Effector memory CD4-positive, alpha-beta T cell (primary cell): ENCODE measurements at places on chromosomes 6 and 20.

- H3K36me3 ChIP-seq, result no peaks in the 10 kb centered on the region
- DNase-seq, result no peak
- no peak overlapping the region for H3K4me3 ChIP-seq
- no peak overlapping the region for H3K27ac ChIP-seq
- peaks cover 11% of the 10 kb centered on the region for H3K4me1 ChIP-seq
Observed at GRCh38 chr20:23125159-23125558, 39.0 kb upstream of the CD93 start.

GRCh38 chr6:152267967-152268845 is 369.0 kb downstream of the SYNE1 start:
- H3K27me3 ChIP-seq, result no peaks in the 10 kb centered on the region
- H3K27ac ChIP-seq, result no peak overlapping the region
- H3K4me3 ChIP-seq, result no peak overlapping the region
- H3K4me1 ChIP-seq, result no peaks in the 10 kb centered on the region

DNA sequence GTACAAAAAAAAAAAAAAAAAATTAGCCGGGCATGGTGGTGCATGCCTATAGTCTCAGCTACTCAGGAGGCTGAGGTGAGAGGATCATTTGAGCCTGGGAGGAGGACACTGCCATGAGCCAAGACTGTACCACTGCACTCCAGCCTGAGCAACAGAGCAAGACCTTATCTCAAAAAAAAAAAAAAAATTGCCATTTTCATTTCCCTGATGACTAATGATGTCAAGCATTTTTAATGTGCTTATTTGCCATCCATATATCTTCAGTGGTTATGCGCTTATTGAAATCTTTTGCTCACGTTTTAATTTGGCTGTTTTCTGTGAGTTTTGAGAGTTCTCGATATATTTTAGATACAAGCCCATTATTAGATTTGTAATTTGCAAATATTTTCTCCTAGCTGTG is 46.7 kb downstream of the PFDN4 start:
- H3K4me1 ChIP-seq, result no peaks in the 10 kb centered on the region
- no peak for DNase-seq
- H3K27ac ChIP-seq, result no peak overlapping the region
- H3K27me3 ChIP-seq, result no peaks in the 10 kb centered on the region
- no peaks in the 10 kb centered on the region for H3K36me3 ChIP-seq

GRCh38 chr20:40562031-40562430 is 127.0 kb downstream of the MAFB start:
- H3K36me3 ChIP-seq, result no peaks in the 10 kb centered on the region
- no peaks in the 10 kb centered on the region for H3K4me1 ChIP-seq
- no peak overlapping the region for H3K27ac ChIP-seq
- no peak for DNase-seq

- H3K36me3 ChIP-seq, result no peaks in the 10 kb centered on the region
- no peaks in the 10 kb centered on the region for H3K27me3 ChIP-seq
- H3K27ac ChIP-seq, result no peak overlapping the region
- H3K4me1 ChIP-seq, result no peaks in the 10 kb centered on the region
Observed at GRCh38 chr20:1562622-1563021, 5.1 kb upstream of the SIRPD start.

DNA sequence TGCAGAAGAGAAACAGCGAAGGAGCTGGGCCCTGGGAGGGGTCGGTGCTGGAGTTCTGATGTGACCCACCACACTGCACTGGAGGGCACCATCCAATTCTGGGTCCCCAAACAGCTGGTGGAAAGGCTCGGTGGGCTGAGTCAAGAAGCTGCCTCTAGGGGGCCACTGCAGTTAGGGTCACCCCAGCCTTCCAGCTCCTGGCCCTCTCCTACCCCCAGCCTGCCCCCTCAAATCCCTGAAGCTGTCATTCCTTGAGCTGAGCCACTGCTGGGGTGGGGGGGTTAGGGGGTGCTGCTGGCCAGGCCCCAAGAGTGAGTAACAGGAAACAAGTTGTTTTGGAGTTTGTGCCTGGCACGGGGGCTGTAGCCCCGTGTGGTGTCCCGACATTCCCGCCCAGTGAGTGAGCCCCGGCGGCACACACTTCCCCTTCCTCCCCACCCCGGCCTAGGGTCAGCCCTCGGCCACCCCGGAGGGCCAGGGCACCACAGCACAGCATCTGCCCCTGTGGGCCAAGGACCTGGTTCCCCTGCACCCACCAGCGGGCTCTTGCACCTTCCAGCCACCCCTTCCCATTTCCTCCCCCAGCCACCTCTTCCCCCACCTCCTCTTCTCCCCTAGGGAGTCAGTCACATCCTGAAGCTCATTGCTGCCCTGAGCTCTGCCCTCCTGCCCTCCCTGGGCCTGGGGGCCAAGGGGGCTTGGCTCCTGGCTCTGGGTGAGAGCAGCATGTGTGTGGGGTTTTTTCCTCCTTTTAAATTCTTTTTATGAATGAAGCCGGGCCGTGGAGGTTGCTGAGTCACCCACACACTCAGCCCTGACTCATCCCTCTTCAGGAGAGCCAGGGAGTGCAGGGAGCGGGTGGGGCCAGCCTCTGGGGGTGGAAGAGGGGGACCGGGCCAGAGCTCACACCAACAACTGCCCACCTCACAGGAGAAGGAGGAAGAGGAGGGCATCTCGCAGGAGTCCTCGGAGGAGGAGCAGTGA is 4.6 kb downstream of the SMIM29 start:
- peak overlapping the region; percentile 62 for H3K27ac ChIP-seq
- peaks cover 37% of the 10 kb centered on the region for H3K4me1 ChIP-seq
- no peaks in the 10 kb centered on the region for H3K27me3 ChIP-seq
- H3K4me3 ChIP-seq, result no peak overlapping the region
- H3K36me3 ChIP-seq, result peaks cover 41% of the 10 kb centered on the region

DNA sequence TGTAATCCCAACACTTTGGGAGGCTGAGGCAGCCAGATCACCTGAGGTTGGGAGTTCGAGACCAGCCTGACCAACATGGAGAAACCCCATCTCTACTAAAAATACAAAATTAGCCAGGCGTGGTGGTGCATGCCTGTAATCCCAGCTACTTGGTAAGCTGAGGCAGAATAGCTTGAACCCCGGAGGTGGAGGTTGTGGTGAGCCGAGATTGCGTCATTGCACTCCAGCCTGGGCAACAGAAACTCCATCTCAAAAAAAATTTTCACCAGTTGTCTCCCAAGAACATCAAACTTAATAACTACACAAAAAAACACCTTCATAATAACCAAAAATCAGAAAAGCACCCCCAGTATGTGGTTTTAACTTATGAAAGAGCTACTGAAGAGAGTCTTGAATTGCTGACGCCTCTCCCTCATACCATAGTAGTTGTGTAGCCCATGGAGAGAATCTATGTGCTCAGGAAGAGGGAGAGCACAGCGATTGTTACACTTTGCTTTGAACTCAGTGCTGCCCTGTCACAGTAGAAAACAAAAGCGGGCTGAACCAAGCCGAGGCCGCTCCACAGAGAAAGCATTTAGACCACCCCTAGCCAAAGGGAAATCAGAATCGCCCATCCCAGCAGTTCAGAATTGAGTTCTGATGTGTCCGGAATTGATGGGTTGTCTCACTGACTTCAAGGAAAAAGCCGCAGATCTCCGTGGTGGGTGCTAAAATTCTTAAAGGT is 42.0 kb upstream of the GMPR start:
- no peak overlapping the region for H3K4me3 ChIP-seq
- no peaks in the 10 kb centered on the region for H3K4me1 ChIP-seq
- no peaks in the 10 kb centered on the region for H3K27me3 ChIP-seq
- DNase-seq, result no peak
- H3K36me3 ChIP-seq, result no peaks in the 10 kb centered on the region
